Mammary epithelial cell (primary cell): ENCODE measurements at places on chromosomes 5 and 9. TPM values are rescaled to one million over a fixed set of nuclear protein-coding genes. Genes with fewer than 3 reads are reported as not detected.

DNA sequence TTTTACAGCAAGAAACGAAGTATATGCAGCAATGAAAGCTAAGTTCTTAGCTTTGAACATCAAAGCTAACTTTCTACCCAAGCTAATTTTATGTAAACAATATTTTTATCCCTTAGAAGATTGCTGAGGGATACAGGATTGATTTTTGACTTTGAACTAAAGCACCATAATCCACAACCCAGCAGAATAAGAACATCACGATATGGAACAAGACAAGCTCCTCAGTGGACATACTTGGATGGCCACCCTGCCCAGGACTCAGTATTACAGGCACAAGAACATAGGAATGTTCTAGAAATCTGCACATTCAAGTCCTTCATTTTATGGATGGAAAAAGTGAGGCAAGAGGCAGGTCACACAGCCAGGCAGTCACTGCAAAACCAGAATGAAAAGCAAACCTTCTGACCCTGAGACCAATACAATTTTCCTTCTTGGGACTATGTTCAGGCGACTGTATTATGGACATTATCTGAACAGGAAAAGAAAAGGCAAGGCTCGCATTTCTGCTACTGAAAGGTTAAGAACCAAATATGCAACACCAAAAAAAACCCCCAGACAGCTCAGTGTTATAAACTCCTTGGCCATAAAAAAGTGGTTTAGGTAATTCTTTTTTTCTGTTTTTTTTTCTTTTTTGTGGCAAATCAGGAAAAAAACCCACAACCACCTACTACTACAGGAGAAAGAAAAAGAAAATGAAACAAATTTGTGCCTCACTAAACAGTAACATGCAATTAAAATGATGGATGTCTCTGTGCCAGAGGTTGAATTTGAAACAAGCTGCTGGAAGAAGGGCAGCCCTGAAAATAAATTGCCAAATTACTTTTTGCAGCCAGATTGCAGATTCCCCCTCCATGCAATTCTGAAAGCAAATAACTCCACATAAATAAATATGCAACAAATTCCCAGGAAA is 25.4 kb downstream of the EPB41L4B start:
- DNase-seq: no peak

Gene MEF2C
- polyA plus RNA-seq: not detected

DNA sequence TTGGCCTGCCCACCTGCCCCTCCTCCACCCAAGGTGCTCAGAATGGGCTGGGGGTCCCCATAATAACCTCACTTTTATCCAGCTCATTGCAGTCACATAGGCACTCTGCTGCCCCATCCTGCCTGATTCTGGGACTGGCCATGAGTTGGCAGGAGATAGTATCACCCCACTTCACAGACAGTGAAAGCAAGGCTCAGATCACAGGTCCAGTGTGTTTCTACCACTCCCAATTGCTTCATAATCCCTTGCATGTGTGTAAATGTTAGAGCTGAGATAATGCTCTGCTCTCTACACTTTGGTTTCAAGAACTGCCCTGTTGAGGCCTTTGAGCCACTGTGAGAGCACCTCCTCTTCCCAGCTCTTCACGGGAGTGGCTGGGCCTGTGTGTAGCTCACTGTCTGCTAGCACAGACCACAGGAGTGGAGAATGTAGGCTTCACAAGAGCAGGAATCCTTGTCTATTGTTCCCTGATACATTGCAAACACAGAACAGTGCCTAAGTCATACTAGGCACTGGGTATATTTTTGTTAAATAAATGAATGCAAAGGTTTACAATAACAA is 8.4 kb downstream of the PCYOX1L start:
- DNase-seq: no peak

Gene ANKRD55
- polyA plus RNA-seq: not detected

DNA sequence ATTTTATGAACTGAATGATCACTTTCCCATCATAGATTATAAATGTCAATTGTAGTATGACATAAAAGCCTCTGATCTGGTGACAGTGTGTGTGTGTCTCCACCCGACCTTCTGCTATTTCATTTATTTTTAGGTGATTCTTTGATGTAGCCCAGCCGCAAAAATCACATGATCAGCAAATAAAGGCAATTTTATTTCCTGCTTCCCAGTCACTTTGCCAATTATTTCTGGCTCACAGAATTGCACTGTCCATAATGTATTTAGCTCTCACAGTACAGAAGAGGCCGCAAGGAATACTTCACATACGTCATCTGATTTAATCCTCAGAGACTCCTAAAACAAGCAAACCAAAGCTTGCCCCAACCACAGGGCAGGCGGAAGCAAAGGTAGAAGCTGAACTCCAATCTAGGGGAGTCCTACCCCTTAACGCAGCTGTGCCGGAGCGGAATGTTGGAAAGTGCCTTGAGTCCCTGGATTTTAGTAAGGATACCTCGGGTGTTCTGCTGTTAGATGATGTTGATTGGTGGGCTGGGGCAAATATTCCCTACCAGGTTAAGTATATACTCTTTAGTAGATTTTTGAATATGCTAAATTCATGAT is 384.0 kb upstream of the IRX4 start:
- DNase-seq: no peak

Gene DMGDH
- polyA plus RNA-seq: not detected

DNA sequence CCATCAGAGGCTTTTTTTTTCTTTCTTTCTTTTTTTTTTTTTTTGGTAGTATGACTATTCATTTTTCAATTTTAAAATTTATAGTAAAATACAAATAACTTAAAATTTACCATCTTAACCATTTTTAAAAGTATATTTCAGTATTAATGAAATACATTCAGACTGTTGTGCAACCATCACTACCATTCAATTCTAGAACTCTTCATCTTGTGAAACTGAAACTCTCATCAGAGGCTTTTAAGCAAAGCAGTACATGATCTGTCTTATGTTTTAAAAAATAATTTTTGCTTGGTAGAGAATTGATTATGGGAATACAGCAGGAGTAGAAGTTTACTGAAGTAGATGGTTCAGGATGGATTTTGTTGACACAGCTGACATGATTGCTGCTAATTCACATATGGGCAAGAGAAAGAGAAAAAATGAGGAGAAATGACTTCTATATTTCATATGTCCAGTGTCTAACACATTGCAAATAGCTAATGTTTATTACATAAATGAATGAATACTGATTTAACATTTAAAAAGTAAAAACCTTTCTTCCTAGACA is 13.4 kb downstream of the ELOVL7 start:
- no peak for DNase-seq

- DNase-seq: peak; percentile 75
Measured at GRCh38 chr5:96870094-96871026, 5.9 kb upstream of the ERAP2 start.

Gene NMUR2
- polyA plus RNA-seq: not detected

GRCh38 chr9:7289773-7290172 is 509.8 kb downstream of the DMAC1 start:
- DNase-seq: no peak

- peak; percentile 33 for DNase-seq
Measured at GRCh38 chr5:123033157-123033671, 3.3 kb downstream of the PPIC start.

DNA sequence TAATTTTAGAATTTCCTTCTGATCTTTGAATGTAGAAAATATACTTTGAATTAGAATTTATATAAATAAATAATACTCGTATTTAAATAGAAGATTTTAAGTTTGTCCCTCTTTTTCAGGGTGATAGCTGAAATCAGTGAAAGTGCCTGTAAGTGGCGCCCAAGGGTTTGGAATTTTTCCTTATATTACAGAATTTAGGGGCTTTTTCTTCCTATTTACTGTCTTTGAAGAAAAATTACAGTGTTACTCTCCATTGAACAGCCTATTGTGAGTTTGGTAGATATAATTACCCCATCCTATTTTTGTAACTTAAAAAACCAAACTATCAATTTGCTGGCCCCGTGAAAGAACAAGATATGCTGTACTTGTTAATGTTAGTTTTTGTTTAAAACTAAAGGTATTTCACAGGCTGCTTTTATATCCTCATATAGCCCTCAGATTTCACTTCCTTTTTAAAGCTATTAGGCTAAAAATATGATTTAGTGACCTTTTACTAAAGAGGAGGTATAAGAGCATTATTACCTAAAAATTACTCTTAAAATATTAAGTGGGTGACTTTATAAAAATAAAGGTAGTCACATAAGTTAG is 3.2 kb downstream of the MAP3K1 start:
- DNase-seq: peak; percentile 26

DNA sequence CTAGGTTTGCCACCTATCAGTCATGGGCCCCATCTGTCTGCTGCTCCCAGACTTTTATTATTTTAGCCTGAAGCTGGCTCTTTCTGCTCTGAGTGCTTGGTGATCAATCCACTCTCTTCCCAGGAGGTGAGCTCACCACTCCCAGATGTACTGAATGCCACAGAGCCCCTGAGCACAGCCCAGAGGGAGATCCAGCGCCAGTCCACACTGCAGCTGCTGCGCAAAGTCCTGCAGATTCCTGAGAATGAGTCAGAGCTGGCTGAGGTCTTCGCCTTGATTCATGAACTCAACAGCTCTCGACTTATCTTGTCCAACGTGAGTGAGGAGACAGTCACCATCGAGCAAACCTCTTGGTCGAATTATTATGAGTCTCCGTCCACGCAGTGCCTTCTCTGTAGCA is 36.0 kb downstream of the HMGXB3 start:
- peak; percentile 94 for DNase-seq

Gene IFNK
- polyA plus RNA-seq: not detected

DNA sequence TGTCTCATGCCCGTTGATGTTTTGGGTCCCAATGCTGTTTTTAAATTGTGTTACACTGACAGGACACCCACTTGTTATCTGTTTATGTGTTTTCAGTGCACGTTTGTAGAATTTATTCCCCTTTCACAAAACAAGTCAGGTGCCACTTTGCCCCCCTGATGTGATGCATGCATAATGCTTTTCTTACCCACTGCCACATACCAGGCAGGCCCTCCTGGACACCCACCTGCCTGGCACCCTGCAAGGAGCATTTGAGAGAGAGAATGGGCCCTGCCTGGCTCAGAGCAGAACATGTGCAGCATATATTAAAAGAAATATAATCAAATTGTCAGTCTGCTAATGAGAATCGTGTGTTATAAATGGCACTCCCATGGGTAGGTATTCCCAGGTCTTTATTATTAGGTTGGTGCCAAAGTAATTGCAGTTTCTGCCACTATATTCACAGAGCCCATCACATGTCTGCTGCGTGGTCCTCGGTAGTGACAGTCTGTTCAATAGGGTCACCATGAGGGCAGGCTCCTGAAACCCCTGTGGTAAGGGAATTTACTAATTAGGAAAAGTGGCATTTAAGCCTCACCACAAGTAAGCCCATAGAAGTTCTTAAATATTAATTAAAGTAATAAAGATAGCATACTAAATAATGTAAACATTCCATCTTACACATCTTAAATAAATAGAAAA is 52.2 kb upstream of the CKMT2 start:
- no peak for DNase-seq

- no peak for DNase-seq
Measured at GRCh38 chr5:173637340-173637739, 20.9 kb upstream of the BOD1 start.

DNA sequence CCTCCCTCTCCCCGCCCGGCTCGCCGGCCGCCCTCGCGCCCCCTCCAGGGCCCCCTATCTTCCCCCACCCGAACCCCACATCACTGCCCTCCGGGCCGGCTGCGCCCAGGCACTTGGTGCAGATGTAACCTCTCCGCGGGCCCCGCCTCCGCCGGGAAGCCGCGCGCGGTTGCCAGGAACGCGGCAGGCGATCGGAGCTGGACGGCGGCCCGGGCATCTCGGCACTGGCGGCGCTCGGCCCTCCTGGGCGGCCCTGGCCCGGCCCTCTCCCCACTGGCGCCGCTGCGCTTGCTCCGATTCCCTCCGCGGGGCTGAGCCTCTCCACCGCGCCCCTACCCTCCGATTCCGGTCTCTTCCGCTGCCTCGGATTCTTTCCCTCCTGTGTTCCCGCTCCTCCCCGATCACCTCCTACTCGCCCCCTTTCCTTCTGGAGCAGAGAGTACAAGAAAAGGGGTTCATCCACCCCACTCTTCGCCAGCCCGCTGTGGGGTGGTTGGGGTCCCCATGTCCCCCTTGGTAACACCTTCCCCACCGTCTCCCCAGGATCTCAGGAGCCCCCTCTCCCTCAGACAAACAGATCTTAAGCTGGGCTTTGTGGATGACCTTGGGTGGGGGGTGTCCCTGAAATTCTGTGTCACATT is 70.6 kb downstream of the C9orf50 start:
- DNase-seq: peak; percentile 39

Gene FOXD4L6
- not detected for polyA plus RNA-seq

Gene NTRK2
- polyA plus RNA-seq: 0.07 TPM

GRCh38 chr5:114243281-114243971 is 118.4 kb upstream of the KCNN2 start:
- DNase-seq: no peak

GRCh38 chr9:36336131-36336907 is 63.8 kb downstream of the RNF38 start:
- peak; percentile 28 for DNase-seq

- peak; percentile 58 for DNase-seq
Measured at GRCh38 chr5:145801195-145801594, 33.9 kb downstream of the PRELID2 start.

GRCh38 chr9:93612796-93613154 is 36.4 kb downstream of the PHF2 start:
- peak; percentile 67 for DNase-seq

DNA sequence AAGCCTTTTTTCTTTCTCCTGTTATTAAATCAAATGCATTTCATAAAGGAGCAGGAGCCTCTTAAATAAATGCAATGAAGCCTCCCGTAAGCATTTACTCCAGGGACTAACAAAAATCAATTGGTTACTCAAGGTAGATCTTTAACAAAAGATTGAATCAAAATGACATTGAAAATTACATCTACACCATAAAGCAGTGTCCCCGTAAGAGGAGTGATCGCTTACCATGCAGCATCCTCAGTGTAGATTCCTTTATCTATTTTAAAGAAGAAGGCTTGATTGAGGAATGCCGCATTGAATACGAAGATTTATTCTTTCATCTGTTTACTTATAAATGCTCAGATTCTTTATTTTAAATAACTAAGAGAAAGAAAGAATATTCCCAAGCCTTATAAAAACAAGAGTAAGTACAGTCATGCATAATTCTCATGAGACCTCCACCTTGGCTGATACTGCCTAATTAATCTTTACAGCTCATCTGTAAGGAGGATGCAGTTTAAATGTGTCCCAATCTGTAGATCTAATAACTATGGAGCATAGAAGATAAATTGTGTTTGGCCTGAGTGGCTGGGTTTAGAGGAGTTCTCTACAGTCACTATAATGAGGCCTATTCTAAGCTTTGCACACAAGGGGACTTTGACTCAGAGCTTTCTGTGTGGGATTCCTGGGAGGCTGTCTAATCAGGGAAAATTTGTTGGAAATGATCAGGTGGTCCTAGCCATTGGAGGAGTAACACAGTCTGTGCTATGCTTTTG is 55.1 kb downstream of the PLPPR1 start:
- no peak for DNase-seq
